ENCODE measurements at places on chromosomes 1 and 21. TPM values are rescaled to one million over a fixed set of nuclear protein-coding genes. Genes with fewer than 3 reads are reported as not detected.

Gene KCNE1
- total RNA-seq = 2.3 TPM

GRCh38 chr1:51515982-51516648 lies 3.0 kb downstream of the EPS15 start:
- DNase-seq = no peak

DNA sequence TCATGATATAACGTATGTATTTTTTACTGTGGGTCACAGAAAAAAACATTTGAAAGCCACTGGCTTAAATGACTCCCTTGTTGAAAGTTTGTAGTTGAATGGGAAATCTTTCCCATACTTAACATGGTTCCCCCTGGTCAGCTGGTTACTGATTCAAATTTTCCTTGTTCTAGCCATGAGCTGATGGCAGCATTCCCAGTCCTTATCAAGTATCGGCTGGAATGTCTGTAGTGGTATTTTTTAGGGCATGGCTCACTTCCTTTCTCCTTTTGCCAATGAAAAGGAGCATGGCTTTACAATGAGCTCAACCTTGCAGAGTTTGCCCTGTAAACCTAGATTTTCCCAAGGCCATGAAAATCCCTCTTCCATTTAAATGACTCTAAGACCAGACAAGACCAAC lies 55.7 kb downstream of the GIPC2 start:
- no peak for DNase-seq

GRCh38 chr1:220819467-220820026 lies 32.8 kb downstream of the MTARC1 start:
- no peak for DNase-seq

- no peak for DNase-seq
Measured at GRCh38 chr1:153680120-153680403, 1.6 kb downstream of the NPR1 start.
